ENCODE measurements at places on chromosomes 16 and 17.

DNA sequence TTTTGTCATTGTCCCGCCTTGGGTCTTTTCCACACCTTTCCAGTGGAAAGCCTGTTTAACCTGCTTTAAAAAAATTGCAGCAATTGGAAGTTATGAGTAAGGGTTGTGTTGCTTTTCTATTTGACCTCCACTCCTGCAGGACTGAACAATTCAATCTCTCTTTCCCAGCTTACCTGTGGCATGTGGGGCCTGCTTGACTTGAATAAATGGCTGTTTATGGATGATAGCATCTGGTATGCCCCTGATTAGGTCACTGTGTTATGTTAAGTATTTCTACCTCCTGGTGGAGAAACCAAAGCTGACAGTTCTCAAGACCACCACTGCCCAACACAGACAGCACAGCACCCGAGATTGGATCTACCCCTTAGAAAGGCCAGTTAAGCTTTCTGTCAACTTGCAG lies 64.8 kb upstream of the NOG start:
- DNase-seq = no peak

DNA sequence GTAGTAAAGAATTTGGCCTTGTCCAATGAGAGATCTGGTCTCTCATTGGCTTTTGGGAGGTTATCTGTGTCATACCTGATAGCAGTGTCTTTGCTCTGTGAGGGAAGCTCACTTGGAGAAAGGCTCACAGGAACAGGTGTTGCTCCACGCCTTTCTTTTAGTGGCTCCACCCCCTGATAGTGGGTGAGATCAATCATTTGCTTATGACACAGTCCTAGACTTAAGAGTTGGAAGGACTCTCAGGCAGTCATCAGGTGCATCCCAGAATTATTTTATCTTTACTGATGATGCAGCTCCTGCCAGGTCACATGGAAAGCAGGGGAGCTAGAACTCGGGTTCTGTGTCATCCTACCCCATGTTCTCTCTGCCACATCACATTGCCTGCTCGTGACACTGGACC lies 59.3 kb downstream of the CENPV start:
- DNase-seq = no peak

GRCh38 chr16:2016407-2016922 lies 3.1 kb upstream of the NPW start:
- no peak for DNase-seq

DNA sequence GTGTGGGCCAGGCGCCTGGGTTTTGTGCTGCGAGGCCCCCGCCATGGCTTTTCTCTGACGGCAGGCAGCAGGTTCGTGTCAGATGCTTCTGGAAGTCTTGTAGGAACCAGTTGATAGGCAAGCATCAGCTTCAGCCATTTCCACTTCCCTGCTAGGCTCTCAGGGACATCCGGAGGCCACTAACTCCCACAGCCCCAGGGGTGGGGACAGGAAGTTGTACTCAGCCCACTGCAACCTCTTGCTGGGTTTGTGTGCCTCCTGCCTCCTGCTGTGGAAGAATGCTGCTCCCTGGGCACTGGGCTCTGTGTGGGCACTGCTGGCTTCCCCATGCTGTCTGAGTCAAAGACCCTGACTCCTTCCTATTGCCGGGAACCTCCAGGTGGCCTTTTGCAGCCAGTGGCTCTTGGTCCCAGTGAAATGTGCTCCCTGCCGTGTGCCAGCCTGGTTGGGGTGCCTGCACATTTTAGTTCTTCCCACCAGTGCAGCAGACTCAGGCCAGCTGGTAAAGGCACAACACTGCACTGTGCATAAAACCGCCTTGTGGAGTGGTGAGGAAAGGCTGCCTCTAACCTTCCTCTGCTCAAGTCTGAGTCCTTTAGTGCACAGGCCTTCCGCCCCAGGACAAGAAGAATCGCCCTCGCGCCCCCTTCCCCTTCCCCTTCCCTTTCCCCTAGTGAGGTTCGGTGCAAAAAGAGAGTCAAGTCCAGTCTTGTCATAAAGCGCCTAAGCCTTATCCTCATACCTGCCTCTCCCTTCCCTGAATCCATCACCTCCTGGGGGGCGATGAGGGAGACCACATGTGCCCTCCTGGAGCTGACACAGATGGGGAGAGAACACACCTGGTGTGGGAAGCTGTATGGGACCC lies 16.6 kb downstream of the LDHD start:
- no peak for DNase-seq

DNA sequence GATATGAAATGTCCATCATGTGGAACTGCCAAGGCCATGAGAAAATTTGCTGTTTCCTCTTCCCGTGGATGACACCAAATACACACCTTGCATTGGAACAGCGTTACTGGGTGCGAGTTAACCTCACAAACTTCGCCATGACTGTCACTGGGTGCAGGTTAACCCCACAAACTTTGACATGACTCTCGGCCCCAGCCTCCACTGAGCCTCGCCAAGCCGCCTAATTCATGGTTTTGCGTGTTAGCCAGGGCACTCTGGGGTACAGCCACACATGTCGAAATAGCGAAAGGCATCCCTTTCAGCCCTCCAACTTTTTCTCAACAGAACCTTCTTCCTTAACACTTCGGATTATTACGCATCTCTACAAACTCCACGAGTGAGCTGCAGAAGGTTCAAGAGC lies 10.6 kb upstream of the KCTD5 start:
- DNase-seq = no peak

DNA sequence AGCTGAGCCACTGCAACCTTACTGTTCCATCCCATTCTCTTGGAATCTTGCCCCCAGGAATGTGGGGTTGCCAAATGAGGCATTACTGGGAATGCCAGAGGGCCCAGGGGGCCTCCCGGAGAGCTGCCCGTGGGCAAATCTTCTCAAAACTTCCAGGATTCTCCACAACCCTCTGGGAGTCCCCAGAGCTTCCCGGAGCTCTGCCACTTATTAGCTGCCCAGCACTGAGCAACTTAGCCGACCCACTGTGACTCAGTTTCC lies 306.0 kb downstream of the FOXL1 start:
- no peak for DNase-seq

GRCh38 chr16:53968896-53969295 lies 264.9 kb downstream of the FTO start:
- DNase-seq = no peak

GRCh38 chr16:35177851-35178250 lies 1718.4 kb downstream of the TP53TG3F start:
- peak; percentile 8 for DNase-seq

DNA sequence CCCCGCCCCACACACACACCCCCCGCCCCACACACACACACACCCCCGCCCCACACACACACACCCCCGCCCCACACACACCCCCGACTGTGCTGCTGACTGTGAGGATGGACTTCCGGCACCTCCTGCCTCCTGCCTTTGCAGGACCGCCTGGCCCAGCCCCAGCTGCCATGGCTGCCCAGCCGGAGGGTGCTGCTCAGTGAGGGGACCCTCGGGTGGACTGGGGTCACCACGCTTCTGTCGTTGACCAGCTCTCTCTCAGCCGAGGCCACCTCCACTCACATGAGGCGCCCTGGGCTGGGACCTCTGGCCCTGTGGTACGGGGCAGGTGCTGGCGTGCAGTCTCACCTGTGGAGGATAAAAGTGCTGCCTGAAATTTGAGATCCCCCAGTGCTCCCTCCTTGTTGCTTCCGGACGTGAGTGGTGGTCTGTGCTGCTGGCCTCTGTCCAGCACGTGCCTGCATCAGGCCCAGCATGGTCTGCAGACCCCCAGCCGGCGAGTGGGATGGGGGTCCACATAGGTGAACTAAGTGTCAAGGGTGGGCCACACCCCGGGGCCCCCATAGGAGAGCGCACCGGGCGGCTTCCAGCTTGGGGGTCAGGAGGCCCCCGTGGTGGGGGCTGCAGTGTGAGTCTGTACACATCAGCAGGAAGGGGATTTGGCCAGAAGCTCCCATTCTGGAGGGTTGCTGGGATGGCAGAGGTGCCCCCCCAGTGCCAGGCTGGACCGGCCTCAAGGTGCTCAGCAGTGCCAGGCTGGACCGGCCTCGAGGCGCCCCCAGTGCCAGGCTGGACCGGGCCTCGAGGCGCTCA lies 11.2 kb downstream of the METRNL start:
- no peak for DNase-seq

- no peak for DNase-seq
These were observed 91.7 kb downstream of the HS3ST3A1 start for GRCh38 chr17:13510062-13510461.

DNA sequence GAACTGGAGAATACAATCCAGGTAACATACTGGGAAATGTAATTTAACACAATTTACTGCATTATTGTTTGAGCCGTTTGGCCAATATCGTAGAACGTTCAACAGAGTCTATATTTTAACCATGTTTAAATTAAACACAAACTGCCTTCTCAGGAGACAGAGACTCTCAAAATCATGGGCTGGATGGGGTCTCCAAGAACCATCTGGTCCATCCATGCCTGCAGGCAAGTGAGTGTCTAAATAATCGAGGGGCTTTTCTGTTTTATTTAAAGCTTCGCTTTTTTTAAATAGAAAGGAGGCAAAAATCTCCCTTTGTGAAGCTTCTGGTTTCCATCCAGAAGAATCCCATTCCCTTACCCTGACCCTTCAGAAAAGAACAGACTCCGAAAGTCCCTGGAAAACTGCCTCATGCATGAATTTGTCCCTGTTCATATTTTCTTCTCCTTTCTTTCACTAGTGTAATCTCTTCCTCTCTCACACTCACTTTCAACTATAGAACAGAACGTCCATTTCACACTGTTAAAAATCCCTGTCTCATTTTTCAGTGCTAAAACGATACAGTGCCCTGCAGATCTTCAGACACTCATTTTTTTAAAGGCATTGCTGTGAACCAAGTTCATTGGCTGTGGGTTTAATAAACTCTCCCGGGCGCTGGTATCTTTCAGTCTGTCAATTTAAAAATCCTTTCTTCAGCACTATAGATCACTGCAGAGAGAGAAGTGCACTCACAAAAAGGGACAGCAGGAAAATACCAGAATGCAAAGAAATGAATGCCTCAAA lies 111.4 kb upstream of the TOM1L1 start:
- DNase-seq = no peak

GRCh38 chr16:3092501-3092941 lies 6.6 kb downstream of the ZSCAN10 start:
- no peak for DNase-seq

GRCh38 chr16:2250652-2251295 lies 613 bp downstream of the ECI1 start:
- no peak for DNase-seq

DNA sequence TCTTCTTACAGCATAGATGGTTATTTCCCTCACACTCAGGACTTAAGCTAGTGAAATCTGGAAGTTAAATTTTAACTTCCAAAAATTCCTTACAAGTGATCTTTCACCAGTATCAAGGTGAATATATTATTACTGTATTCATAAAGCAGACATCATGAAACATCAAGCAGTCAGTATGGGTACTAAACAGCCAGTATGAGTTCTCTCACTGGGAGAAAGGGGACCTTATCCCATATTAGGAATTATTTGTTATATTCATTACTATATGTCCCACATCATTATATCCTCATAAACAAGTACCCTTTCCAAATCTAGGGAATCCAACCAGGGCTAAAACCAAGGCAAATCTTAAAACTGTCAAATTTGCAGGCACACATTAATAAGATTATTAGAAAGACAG lies 15.3 kb downstream of the NUFIP2 start:
- DNase-seq = no peak

DNA sequence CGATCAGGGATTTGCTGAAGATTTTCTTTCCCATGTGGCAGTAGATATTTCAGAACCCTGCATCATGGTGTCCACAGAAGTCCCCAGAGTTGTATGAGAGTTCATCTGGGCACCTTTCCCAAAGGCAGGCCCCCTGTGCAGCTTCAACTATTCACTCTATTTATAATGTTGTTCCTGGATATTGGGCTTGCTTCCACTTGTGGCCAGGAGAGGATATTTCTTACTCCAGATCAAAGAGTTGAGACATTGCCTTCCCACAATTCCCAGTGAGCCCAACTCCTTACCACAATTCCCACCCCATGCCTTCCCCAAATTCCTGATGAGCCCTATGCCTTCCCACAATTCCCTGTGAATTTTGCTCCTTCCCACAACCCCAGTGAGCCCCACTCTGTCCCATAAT lies 206.9 kb downstream of the WWOX start:
- no peak for DNase-seq

GRCh38 chr17:2056206-2057174 lies 1.6 kb downstream of the HIC1 start:
- no peak for DNase-seq

GRCh38 chr17:45646288-45646988 lies 137.7 kb upstream of the CRHR1 start:
- no peak for DNase-seq

- DNase-seq = no peak
These were observed 42.1 kb downstream of the ENGASE start for GRCh38 chr17:79116575-79117368.

GRCh38 chr17:55988861-55989260 lies 164.4 kb upstream of the ANKFN1 start:
- DNase-seq = no peak

DNA sequence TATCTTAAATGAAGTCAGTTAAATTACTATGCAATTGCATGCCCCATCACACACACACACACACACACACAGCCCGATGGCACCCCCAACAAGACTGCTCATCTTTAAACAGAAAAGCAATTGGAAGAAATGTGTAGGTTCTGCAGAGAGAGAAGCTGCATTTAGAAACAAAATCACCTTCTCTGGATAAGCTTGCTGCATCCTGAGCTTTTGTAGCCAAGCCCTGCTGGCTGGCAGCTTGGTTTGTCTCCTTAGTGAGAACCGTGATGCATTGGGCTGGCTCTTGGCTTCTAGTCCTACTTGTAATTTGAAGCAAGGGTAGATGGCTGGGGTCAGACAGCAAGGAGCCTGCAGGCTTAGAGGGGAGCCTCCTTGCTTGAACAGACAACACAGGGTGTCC lies 153.8 kb downstream of the SOX9 start:
- DNase-seq = no peak

DNA sequence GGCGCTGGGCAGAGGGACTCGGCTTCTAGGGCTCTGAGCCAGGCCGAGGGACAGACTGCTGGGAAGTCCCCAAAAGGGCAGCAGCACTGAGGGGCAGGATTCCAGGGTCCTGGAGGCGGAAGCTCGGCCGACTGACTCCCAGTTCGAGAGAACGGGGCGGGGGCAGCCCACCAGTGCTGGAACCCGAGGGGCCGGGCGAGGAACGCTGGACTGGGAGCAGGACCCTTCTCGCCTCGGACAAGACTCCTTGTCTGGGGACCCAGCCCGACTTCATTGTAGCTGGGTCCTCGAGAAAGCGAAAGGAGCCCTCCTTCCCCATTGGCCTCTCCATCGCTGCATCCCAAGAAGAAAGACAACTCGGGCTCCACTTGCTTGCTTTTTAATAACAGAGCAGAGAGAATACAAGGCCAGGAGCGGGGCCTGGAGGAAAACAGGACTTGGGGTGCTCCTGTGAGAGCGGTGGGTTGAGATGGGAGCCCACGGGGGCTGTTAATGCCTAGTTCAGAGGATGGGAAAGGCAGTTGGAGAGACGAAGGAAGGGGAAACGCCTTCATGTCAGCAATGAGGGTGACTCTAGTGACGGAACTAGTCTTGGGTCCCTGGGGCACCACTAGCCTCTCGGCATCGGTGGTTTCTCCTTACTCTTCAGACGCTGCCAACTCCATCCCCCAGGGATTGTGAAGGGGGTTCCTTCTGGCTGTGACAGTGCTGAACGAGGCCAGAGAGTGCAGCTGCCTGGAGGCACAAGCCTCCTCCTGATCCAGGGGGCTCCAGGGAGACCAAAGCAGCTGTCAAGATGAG lies 492 bp upstream of the CAMTA2 start:
- DNase-seq = no peak

- no peak for DNase-seq
These were observed 42.9 kb upstream of the CDRT4 start for GRCh38 chr17:15510361-15510760.

GRCh38 chr16:66293207-66293735 lies 73.2 kb upstream of the CDH5 start:
- DNase-seq = no peak
